ENCODE measurements at places on chromosomes 12 and 14. TPM values are rescaled to one million over a fixed set of nuclear protein-coding genes. Genes with fewer than 3 reads are reported as not detected.

DNA sequence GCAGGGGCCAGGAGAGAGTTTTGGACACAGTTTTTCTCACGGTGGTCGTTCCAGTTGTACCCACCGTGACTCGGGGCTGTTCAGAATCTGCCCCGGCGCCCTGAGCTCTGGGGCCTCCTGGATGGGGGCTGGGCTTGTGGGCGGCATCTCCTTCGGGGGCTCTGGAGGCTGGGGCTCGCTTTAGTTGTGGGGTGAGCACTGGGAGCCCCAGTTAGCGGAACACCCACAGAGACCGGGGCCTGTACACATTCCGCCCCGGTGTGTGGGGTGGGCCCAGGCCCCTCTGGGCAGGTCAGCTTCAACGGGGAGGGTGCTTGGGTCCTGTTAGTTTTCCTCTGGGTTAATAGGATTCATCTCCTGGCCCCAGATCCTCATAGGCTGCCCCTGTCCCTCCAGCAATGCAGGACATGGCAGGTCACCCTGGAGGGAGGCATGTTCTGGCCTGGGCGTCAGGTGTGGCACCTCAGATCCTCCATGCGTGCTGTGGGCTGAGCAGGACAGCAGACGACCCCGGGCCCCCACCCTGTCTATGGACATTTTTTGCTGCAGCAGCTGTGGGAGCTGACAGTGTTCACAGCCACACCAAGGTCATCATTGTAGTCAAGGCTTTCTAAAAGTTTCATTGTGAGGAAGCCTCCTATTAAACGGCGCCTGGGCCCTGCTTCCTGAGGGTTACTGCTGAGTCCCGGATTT lies 393.2 kb downstream of the TMEM121 start:
- DNase-seq, result no peak

- DNase-seq, result no peak
Observed at GRCh38 chr12:46659032-46659650, 166.7 kb downstream of the SLC38A4 start.

Gene ZNF84
- 152 TPM for total RNA-seq

GRCh38 chr14:52325126-52325525 lies 11.0 kb downstream of the PTGER2 start:
- DNase-seq, result no peak

GRCh38 chr12:117907108-117907689 lies 61.6 kb downstream of the KSR2 start:
- DNase-seq, result no peak

Gene TEX52
- not detected for total RNA-seq

GRCh38 chr12:127083008-127083949 lies 1183.7 kb upstream of the TMEM132C start:
- no peak for DNase-seq

DNA sequence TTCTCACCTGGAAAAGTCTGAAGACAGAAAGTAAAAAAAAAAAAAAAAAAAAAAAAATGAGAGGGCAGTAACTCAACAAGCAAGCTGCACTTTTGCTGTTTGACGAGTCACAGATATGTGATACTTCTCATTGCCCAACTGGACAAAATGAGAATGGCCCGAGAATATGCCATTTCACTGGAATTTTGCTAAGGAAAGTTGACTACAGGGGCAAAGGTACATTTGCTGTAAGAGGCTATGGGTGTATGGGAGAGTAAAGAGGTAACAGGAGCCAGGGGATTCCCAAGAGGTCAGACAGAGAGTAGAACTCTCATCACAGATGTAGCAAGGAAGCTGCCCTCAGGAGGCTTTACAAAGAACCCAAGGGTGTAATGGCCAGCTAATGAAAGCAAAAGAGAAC lies 22.9 kb downstream of the KIF21A start:
- no peak for DNase-seq

Gene NFE2
- total RNA-seq, result 0.62 TPM

GRCh38 chr14:88079624-88080023 lies 74.7 kb downstream of the GPR65 start:
- DNase-seq, result no peak

DNA sequence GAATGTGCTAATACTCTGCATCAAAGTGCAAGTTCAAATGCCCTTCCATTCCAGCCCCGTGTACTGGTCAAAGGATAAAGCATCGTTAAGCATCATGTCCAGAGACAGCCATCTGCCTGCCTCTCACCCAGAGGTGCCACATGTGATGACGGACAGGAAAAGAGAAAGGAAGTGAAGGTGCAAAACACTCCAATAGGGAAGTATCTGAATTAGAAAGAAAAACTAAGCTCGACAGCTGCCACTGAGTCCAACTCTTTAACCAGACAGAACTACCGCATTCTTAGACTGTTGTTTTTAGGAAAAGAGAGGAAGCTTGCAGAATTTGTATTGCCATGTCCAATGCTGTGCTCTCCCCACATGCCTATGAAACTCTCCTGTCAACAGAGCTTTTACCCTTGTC lies 465.0 kb upstream of the SOX5 start:
- DNase-seq, result no peak

DNA sequence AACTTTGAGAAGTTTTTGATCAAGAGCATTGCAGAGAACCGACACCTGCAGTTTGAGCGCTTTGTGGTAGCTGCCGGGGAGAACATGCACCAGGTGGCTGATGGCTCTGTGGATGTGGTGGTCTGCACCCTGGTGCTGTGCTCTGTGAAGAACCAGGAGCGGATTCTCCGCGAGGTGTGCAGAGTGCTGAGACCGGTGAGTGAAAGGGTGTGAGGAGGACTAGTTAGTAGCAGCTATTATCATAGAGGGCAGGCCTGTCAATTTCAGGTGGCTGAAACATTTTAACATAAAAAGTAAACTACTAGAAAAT lies 27.0 kb upstream of the HIGD1C start:
- no peak for DNase-seq

DNA sequence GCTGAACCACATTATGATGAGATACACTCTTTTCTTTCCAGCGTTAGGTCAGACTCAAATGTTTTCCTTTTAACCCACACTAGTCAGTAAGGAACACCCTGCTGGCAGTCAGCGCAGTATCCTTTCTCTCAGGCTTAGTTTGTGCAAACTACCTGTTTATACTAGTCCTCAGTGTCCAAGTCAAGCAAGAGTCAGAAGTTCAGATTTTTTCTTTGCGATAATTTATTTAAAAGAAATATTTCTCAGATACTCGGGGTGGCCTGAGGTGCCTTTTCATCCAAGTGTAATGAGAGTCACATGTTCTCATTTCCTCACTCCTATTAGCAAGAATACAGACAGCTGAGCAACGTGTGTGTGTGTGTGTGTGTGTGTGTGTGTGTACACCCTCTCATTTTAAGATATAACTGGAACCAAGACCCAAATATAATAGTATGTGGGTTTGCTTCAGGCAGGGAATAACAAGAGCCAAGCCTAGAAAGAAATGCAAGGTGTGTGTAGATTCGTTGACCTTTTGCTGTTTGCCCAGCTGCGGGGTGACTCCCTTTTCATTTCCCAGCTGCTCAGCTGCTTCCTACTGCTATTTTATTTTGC lies 182.7 kb downstream of the KICS2 start:
- DNase-seq, result no peak

Gene KRT6A
- 0.62 TPM for total RNA-seq

GRCh38 chr14:73452341-73453186 lies 5.8 kb downstream of the NUMB start:
- DNase-seq, result no peak

- DNase-seq, result no peak
Observed at GRCh38 chr12:111443586-111443985, 37.9 kb downstream of the SH2B3 start.

DNA sequence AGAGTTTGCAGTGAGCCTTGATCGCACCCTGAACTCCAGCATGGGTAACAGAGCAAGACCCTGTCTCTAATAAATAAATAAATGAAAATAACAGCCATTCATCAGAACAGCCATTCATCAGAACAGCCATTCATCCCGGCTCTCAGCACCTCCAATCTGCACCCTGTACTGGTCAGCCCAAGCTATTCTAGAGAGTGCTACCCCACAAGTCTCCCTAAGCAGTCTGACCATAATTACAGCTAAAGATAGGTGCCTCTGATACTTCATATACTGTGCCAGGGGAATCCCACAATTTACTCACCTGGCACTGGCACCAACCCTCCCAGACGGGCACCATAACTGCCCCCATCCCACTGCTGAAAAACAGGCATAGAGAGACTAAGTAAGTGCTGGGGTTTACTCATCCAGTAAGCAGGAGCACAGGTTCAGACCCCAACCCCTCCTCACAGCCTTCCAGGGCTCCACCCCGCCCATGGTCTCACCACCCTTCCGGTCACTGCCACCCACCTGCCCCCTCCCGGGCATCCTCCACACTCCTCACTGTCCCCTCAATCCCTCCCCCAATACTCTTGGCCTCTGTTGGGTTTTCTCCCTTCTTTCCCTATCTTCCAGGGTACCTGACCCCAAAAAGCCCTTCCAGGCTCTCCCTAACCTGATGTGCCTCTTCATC lies 15.2 kb upstream of the EIF5 start:
- DNase-seq, result no peak

DNA sequence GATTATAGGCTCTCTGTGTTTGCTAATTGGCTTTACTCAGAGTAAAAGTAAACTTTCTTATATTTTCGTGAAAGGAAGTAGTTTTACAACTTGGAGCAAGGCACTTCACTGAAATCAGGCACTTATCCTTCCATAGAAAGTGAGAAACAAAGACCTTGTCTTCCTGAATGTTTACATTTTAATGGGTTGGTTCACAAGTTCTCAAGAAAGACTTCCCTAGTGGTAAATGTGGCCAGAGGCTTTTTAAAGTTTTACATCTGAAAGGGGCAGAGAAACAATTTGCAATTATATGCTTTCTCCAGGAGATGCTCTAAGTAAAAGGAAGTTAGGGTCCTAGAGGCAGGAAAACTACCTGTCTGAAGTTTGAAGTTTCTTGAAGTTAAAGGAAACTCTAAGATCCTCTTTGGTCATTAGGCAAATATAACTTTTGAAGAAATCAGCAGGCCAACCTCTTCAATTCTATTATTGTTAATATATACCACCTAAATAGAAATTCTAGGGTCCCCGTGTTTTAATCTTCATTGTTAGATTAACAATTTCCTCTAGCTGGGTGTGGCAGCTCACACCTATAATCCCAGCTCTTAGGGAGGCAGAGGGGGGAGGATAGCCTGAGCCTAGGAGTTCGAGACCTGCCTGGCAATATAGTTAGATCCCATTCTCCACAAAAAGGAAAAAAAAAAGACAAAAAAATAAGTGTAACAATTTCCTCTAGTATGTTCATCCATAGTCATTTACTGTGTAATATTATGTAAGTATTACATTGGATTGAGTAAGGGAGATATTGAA lies 644.9 kb upstream of the FOXG1 start:
- no peak for DNase-seq

GRCh38 chr12:81077686-81078441 lies at the start of gene ACSS3:
Gene ACSS3 (plus strand): TSS chr12:81078079. CDS start chr12:81078121, 42 bp downstream.
- DNase-seq, result no peak

DNA sequence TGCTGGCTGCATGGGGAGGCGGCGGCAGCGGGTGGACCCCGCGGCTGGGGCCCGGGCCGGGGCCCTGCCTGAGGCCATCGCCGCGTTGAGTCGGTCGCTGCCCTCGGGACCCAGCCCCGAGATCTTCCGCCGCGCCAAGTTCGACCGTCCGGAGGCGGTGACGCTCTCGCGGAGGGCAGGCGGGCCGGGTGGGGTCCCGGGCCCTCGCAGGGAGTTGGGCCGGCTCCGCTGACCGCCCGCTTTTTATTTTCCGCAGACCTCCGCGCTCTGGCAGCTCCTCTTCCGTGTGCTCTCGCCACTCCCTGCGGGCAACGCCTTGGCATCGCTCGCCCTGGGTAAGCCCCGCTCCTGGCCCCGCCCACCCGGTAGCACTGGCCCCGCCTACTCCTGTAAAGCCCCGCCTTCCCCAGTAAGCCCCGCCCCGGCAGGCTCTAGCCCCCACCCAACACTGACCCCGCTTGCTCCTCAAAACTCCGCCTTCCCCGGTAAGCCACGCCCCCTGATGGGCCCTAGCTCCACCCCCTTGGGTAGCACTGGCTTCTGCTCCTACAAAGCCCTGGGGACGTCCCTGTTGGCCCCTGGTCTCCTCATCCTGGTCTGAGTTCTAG lies 424 bp downstream of the TEDC1 start:
- no peak for DNase-seq

Gene SSPN
- total RNA-seq, result 3.7 TPM

- DNase-seq, result no peak
Observed at GRCh38 chr12:65817866-65818265, 6.4 kb upstream of the HMGA2 start.

DNA sequence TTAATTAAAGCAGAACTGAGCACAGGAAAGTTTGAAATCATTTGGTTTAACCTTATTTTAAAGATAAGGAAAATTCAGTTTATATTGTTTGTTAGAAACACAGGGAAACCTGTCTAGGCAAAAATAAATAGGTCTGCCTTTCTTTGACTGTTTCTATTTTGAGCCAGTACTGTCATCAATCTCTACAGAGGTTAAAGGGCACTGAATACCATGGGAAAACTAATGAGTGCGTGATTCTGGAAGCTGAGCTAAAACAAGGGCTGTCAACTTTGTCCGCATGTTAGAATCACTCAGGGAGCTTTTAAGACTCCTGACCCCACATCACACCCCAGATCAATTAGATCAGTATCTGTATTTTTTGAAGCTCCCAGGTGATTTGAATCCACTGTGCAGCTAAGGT lies 38.8 kb downstream of the NOPCHAP1 start:
- no peak for DNase-seq

DNA sequence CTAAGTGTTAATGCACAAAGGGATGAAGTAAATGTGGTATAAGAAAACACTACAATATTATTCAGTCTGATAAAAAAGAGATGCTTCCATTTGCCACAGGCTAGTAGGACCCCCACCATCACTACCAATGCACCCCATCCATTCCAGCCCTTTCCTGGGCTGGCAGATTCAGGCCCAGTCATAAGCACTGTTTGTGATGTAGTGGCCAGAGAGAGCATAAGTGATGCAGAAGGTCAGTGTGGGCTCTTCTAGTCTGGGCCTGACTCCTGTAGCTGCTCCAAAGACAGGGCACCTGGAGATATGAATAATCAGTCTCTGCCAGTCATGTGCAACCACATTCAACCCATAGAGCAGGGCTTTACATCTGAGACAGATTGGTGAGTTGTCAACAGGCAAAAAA lies 1294.7 kb downstream of the TMEM121 start:
- no peak for DNase-seq

GRCh38 chr12:94266796-94267536 lies 118.6 kb downstream of the PLXNC1 start:
- DNase-seq, result no peak

DNA sequence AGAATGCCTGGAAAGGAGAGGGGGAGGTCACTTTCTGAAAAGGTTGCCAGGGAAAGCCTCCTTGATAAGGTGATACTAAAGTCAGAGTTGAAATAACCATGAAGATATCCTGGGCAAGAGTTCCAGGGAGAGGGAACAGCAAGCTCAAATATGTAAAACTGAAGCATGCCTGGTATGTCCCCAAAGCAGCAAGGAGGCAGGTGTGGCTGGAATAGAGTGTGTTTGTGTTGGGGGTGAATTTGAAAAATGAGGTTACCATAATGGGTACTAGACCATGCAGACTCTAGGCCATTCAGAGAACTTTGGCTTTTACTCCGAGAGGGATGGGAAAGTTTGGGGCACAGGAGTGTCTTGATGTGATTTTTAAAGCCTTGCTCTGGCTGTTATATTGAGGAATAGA lies 66.7 kb upstream of the PTCSC3 start:
- no peak for DNase-seq

DNA sequence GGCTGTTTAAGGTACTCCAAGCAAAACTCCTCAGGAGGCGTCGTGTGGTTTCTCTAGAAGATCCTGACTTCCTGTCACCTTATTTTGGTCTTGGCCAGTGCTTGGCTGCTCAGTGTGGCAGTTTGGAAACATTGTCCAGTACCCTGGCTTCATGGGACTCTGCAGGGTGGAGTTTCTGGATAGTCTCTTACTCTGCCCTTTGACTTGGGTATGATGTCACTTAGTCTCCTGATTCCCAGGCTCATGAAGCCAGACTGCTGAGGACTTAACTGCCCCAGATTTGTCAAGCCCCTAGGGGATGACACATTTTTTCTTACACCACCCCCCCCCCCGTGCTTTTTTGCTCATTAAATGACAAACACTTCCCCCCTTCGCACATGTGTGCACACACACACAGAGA lies 82.7 kb downstream of the ADCK1 start:
- DNase-seq, result no peak
